GM19239 (cell line): ENCODE measurements at places on chromosomes 1 and 21.

- no peak for DNase-seq
These were observed 32.5 kb downstream of the CELF3 start for GRCh38 chr1:151684128-151684527.

- no peak for DNase-seq
These were observed 27.6 kb downstream of the NIPAL3 start for GRCh38 chr1:24443241-24443656.

GRCh38 chr1:16617778-16618580 lies 4.6 kb upstream of the NBPF1 start:
- no peak for DNase-seq

GRCh38 chr1:91527781-91528180 lies 27.1 kb downstream of the CDC7 start:
- DNase-seq, result no peak

GRCh38 chr1:180791806-180792205 lies 120.9 kb upstream of the KIAA1614 start:
- no peak for DNase-seq
